AG04449 (cell line): ENCODE measurements at places on chromosomes 4 and X.
A peak's percentile ranks its signal among the peaks of the same experiment; 100 is the strongest.

DNA sequence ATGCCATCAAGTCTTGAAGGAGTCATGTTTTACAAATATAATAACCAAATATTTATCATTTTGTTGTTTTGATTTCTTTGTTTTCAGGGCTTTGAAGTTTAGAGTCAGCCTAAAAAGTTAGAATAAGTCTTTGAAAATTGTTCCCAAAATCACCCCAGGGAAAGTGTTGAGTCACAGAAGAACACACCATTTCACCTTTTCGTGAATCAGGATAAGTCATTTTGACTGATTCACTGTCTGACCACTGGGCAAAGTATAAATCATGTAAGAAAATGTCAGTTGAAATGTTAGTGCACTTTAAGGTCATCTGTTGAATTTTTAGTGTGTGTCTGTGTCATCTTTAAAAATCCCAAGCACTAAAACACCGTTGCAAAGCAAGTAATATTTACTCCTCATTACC is 1320.1 kb downstream of the RPA4 start:
- no peak for DNase-seq

- peak; percentile 74 for DNase-seq
Measured at GRCh38 chr4:73450398-73451004, 14.5 kb downstream of the AFP start.

GRCh38 chrX:132277953-132278614 is 58.8 kb upstream of the RAP2C start:
- no peak for DNase-seq

DNA sequence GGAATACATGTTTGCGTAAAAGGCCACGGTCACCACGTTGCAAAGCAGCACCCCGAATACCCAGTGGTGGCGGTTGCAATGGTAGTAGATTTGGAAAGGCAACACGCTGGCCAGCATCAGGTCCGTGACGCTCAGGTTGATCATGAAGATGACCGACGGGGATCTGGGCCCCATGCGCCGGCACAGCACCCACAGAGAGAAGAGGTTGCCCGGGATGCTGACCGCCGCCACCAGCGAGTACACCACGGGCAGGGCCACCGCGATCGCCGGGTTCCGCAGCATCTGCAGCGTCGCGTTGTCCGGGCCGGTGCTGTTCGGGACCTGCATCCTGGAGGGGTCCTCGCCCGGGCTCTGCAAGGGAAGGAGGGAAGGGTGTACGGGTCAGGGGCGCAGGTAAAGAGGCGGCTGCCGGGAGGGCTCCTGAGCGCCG is 13.5 kb upstream of the ASMTL start:
- DNase-seq = no peak
